ENCODE measurements at places on chromosomes 12 and 14.

- DNase-seq, result peak; percentile 56
These were observed 9.5 kb upstream of the IRF2BPL start for GRCh38 chr14:77037938-77038568.

GRCh38 chr14:100783630-100784370, 42.1 kb upstream of the MEG3 start:
- no peak for DNase-seq

- no peak for DNase-seq
These were observed 67.6 kb upstream of the CCDC60 start for GRCh38 chr12:119266963-119267362.

DNA sequence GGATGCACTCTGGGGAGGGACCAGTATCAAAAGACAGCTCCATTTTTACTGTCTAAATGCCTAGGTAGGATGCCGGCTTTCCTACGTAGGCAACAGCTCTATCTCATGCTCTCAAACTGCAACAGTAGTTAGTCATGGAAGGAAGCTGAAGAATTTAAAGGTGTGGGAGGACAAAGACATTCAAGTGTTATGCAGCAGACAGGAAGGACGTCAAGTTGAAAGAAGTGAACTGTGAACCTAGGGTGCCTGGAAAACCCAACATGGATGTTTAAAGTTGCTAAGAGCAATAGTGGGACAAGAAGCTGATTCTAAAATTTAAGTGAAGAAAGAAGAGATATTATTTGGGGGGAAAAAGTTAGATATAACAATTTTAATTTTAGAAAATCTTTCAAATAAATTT, 5.9 kb downstream of the SEC23A start:
- DNase-seq, result no peak

GRCh38 chr14:65377576-65377975, 35.0 kb upstream of the FUT8 start:
- no peak for DNase-seq

GRCh38 chr12:131375972-131376345, 334.9 kb upstream of the SFSWAP start:
- no peak for DNase-seq

- no peak for DNase-seq
These were observed 195.3 kb upstream of the BCL2L14 start for GRCh38 chr12:11875414-11875935.

DNA sequence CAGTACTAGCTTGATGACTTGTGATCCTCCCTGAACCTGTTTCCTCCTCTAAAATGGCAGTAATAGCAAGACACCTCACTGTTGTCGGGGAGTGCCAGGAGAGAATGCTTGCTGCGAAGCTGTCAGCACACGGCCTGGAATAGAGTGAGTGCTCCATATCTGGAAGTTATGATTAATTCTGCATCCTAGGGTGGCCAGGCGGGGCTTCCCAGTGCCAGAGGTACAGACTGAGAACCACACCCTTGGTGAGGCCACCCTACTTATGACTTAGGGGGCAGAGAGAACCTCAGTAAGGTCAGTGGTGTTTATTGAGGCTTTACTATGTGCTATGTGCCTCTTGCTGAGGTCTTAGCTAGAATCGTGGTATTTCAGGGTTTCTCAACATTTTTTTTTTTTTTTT, 20.1 kb downstream of the MORN3 start:
- DNase-seq, result no peak

GRCh38 chr14:91167380-91167770, 53.5 kb downstream of the DGLUCY start:
- DNase-seq, result no peak

All from stimulated activated CD8-positive, alpha-beta memory T cell treated with anti-CD3 and anti-CD28 coated beads, Interleukin-12 subunit alpha, Interleukin-12 subunit beta, amount 100 ng/mL, for 1 hour (primary cell).